A549 treated with DMSO at 1 μM for 4 hours (cell line): ENCODE measurements at places on chromosomes 5 and 9. TPM values are rescaled to one million over a fixed set of nuclear protein-coding genes. Genes with fewer than 3 reads are reported as not detected.

The UGT3A1 gene
- not detected in 5 replicates for total RNA-seq

The NME5 gene
- total RNA-seq, result not detected in 5 replicates

The PCDHA9 gene
- 0.01 TPM in 1 of 5 replicates, not detected in the others for total RNA-seq

The PPP3R2 gene
- not detected in 5 replicates for total RNA-seq
